ENCODE measurements at places on chromosomes 2 and 18.
A peak's percentile ranks its signal among the peaks of the same experiment; 100 is the strongest.

GRCh38 chr18:11387880-11388279 is 221.5 kb upstream of the SLC35G4 start:
- no peak for DNase-seq

DNA sequence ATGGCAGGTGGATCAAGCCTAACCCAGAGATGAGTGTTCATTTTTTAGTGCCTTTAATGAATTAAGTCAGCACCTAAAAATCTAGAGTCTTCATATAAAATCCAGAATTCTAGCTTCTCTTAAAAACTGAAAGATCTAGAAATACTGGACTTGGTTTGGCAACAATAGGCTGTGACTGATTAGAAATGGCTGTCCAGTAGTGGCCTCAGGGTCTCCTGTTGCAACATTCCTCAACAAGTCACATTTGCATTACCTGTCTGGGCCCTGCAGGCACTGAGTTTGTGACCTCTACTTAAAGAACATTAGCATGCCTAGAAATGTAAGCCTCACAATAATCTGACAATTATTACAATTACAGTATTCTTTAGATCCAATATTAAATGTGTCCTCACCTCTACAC is 33.1 kb downstream of the MBD2 start:
- DNase-seq, result no peak

DNA sequence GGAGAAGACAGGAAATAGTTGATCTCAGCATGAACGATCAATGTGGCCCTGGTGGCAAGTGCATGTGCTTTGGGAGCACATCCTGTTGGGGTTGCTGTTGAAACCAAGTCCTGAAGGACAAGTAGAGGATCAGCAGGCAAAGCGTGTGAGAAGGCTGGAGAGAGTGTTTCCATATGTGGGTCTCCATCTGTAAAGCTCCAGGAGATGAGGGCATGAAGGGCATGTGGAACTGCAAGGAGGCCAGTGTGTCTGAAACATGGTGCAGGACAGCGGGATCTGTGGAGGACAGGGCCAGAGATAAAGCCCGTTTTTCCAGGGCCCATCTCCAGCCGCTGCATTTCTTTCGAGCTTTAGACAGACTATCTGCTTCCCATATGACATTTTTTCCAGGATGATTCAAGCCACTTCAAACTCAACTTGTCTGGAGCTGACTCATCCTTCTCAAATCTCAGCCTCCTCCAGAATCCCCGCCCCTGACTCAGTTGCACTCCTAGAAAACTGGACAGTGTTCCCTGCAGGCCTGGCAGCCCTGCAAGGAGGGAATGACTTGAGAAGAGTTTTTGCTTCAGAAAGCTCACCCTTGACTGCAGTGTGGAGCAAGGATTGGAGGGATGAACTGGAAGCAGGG is 226.1 kb downstream of the VAPA start:
- peak; percentile 81 for DNase-seq

GRCh38 chr18:40849886-40850285 is 1105.1 kb upstream of the PIK3C3 start:
- no peak for DNase-seq

- DNase-seq, result no peak
These were observed 147.1 kb downstream of the PHLPP1 start for GRCh38 chr18:62862466-62862865.

- DNase-seq, result peak; percentile 40
These were observed 173.1 kb downstream of the ANKRD30B start for GRCh38 chr18:14921031-14921430.

DNA sequence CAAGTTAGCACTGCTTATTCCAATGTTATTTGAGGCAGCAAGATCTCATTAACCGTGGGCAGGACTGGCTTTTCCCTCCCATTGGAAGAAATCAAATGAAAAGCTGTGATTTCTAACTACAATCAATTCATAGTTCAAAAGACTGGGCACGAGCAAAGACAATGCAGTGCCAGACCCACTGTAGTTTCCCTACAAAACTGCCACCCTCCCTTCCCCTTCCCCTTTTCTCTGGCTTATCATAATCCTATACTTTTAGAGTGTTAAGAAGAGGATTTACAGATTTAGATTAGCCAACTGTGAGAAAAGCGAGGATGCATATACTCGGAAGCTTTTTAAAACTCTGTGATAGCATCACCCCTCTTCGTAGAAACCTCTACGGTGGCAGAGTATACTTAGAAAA is 260.4 kb downstream of the STK39 start:
- no peak for DNase-seq

DNA sequence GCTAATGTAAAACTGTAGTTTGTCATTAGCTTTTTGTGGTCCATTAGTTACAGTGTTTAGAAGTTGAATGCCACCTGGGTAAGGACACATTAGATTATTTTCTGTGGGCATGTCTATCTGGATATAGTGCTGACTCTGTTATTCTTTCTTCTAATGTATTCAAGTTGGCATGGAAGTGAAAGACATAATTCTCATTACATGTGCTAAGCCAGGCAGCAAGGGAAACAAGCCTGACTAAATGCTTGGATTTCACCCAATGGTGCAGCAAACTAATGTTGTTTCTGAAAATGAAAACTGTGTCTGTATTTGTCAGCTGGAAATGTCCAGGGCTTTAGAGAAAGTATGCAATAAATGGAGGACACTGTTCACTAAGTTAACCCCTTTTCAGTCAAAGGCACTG is 100.7 kb downstream of the NUP35 start:
- no peak for DNase-seq

DNA sequence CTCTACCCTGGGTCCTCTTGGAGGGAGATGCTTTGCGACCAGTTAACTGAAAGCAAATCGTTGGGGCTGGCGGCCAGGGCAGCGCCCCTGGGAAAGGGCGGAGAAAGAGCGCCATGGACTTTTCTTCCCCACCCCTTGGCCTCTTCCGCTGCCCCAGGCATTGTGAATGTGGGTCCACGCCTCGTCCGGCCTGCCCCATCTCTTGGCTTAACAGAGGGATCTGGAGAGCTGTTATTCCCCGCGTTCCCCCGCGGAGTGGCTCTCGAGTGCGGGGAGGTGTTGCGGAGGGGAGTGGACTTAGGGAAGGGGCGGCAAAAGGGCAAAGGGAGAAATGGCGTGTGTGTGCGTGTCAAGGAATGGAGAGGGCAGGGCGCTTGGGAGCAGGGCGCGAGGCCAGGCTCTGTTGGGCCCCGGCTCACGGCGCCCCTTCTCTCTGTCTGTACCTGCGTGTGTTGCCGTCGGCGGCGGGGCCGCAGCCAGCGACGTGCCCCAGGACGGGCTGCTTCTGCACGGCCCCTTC is 6.6 kb downstream of the EMX1 start:
- no peak for DNase-seq
